ENCODE measurements at places on chromosomes 4 and X.

GRCh38 chr4:174119830-174120229 lies 163.6 kb downstream of the FBXO8 start:
- no peak for DNase-seq

- DNase-seq = no peak
Measured at GRCh38 chr4:89048906-89049601, 7.9 kb downstream of the FAM13A start.

DNA sequence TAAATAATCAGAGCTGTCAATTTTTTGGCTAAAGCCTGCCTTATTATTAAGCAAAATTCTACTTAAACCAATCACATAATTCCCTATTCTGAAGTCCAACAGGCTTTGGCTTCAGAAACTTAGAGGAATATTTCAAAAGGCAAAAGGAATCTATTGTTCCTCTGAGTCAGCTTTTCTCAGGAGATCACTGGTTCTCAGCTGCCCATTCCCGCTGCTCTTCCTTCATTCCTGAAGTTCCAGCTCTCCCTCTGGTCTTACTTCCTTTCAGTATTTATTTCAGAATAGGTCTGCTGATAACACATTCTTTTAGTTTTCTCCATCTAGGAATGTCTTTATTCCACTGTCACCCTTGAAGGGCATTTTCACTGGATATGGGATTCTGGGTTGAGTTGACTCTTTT lies 133.7 kb downstream of the SOWAHB start:
- DNase-seq = no peak

DNA sequence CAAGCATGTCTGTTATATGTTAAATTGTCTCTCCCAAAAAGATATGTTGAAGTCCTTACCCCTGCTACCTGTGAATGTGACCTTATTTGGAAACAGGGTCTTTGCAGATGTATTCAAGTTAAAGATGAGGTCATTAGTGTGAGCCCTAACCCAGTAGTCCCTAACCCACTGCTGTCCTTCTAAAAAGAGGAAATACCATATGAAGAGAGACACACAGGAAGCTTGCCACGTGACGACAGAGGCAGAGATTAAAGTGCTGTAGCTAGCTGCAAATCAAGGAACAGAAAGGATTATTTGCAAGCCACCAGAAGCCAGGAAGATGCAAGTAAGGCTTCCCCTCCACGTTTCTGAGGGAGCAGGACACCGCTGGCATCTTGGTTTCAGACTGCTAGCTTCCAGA lies 150.1 kb downstream of the HNRNPD start:
- DNase-seq = peak; percentile 48

GRCh38 chr4:161167539-161167938 lies 996.3 kb downstream of the FSTL5 start:
- no peak for DNase-seq

GRCh38 chrX:15277604-15278003 lies 7.7 kb upstream of the ASB9 start:
- no peak for DNase-seq

DNA sequence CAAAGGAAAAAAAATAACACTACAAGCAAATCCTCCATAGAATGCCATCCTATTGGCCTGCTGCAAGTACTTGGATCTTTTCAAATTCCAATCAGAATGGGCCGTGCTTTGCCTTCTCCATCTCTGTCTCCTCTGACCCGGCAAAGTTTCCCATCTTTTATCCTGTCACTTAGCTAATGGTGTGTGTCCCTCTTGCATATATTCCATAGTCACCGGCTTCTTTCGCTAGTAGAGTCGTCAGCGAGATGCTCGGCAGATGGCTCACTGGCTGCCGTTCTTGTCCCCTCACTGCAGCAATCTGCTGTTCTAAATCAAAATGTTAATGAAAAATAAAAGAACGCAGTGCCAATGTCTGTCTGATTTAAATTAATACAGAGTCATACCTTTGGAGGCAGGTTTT lies 22.1 kb downstream of the GRIA3 start:
- no peak for DNase-seq

- no peak for DNase-seq
Measured at GRCh38 chr4:16577177-16577576, 321.3 kb downstream of the LDB2 start.

GRCh38 chr4:175823015-175823742 lies 11.1 kb upstream of the GPM6A start:
- no peak for DNase-seq

DNA sequence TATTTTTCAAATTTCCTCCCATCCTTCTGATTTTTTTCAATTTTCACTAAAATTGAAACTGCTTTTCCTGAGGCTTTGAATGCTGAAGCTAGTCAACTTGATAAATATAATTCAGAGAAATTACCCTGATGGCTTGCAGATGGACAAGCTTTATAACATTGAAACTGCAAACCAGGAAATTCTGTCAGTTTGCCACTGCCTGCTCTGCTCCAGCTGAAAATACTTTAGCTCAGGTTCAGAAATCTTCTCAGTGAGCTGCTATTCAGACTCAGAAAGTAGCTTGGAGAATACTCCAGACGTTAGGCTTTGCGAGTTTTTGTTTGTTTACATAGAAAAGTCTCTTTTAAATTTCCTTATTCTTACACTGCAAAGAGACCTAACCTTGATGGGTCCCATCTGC lies 1574.7 kb downstream of the STIM2 start:
- peak; percentile 34 for DNase-seq

DNA sequence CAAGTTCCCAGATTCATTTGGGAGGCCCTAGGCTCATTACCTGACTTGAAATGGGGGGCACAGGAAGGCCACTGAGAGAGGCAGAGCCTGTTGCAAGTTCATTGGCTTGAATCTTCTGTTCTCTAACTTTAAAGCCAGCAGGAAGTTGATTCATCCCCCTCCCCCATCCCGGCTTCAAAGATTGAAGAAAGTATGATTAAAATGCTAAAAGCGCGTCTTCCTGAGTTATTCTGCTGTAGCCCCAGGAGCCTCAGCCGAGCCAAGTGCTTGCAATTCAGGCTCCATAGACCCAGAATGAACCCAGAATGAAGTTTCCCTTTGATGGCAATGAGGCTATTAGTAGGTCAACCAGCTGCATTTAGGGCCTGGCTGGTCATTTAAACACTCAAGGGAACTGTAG lies 14.7 kb downstream of the CHST7 start:
- peak; percentile 38 for DNase-seq
